Activated naive CD4-positive, alpha-beta T cell treated with anti-CD3 and anti-CD28 coated beads, Interleukin-2, amount 10 ng/mL, durations not matched to agents 5 hours and 36 hours (primary cell): ENCODE measurements at places on chromosomes 3 and 15. TPM values are rescaled to one million over a fixed set of nuclear protein-coding genes. Genes with fewer than 3 reads are reported as not detected.

Gene SEMA5B
- not detected for total RNA-seq

Gene RGMA
- total RNA-seq = 0.58 TPM

Gene PSMA4
- 217 TPM for total RNA-seq

Gene TMEM207
- not detected for total RNA-seq

Gene APEH
- 146 TPM for total RNA-seq

Gene SKIC8
- 42.4 TPM for total RNA-seq

Gene FOXB1
- total RNA-seq = 0.75 TPM

Gene TMEM45A
- total RNA-seq = 0.45 TPM

Gene COL6A6
- not detected for total RNA-seq

Gene CPNE9
- not detected for total RNA-seq

Gene SLC9C1
- total RNA-seq = not detected

Gene MEX3B
- 0.34 TPM for total RNA-seq

Gene PODXL2
- total RNA-seq = 2.8 TPM

Gene HRH1
- total RNA-seq = 0.13 TPM

Gene PIF1
- 41.6 TPM for total RNA-seq

Gene PLS1
- total RNA-seq = 2.2 TPM

Gene ECE2
- total RNA-seq = not detected

Gene RPP25
- total RNA-seq = 5.5 TPM

Gene GPR27
- 0.46 TPM for total RNA-seq

Gene CIB2
- total RNA-seq = 0.41 TPM

Gene RPS17
- 1,822 TPM for total RNA-seq

Gene RAB43
- total RNA-seq = 61.9 TPM

Gene FBXL2
- total RNA-seq = not detected

Gene ZNF621
- total RNA-seq = 24.5 TPM

Gene UNC45A
- total RNA-seq = 68.9 TPM

Gene ZNF620
- total RNA-seq = 3.7 TPM

Gene TMEM108
- not detected for total RNA-seq

Gene ACP3
- not detected for total RNA-seq

Gene GOLGA8G
- total RNA-seq = not detected

Gene SOX14
- total RNA-seq = not detected

Gene TRIM42
- not detected for total RNA-seq

Gene PAQR5
- total RNA-seq = not detected

Gene ERC2
- total RNA-seq = not detected

Gene CFAP161
- not detected for total RNA-seq

Gene EFCC1
- not detected for total RNA-seq

Gene LMOD3
- not detected for total RNA-seq

Gene WDR93
- total RNA-seq = not detected

Gene TNIK
- 70.3 TPM for total RNA-seq

Gene RTP3
- not detected for total RNA-seq

Gene CCDC51
- total RNA-seq = 11.8 TPM

Gene ARNT2
- total RNA-seq = not detected

Gene BUB1B
- total RNA-seq = 70.0 TPM

Gene HIGD2B
- 0.25 TPM for total RNA-seq

Gene LRRC3B
- total RNA-seq = not detected

Gene RASL12
- total RNA-seq = not detected

Gene CFAP44
- total RNA-seq = 8.9 TPM

Gene GOLGA8T
- 0.28 TPM for total RNA-seq

Gene GOLGA6L10
- total RNA-seq = 1.2 TPM

Gene GNAT1
- total RNA-seq = not detected

Gene GABRA5
- total RNA-seq = not detected

Gene TNNC1
- total RNA-seq = 1.9 TPM
